Mammary microvascular endothelial cell (primary cell): ENCODE measurements at places on chromosomes 7 and 10. TPM values are rescaled to one million over a fixed set of nuclear protein-coding genes. Genes with fewer than 3 reads are reported as not detected.

The SAMD9L gene
- 35.8 and 40.4 TPM in 2 replicates for total RNA-seq

The TAS2R41 gene
- not detected in 2 replicates for total RNA-seq

The ZNF485 gene
- total RNA-seq, result 1.1 and 2.1 TPM in 2 replicates

The SUGCT gene
- total RNA-seq, result 1.6 TPM in 1 of 2 replicates, not detected in the other

The LEP gene
- total RNA-seq, result not detected in 2 replicates

The CHAT gene
- total RNA-seq, result not detected in 2 replicates

The SRRM3 gene
- 0.10 and 0.93 TPM in 2 replicates for total RNA-seq

The NCF1 gene
- 0.40 TPM in 1 of 2 replicates, not detected in the other for total RNA-seq

The LRRC4 gene
- total RNA-seq, result 0.44 and 0.60 TPM in 2 replicates

The GFRA1 gene
- 3.7 and 8.2 TPM in 2 replicates for total RNA-seq

The PFKFB3 gene
- total RNA-seq, result 28.6 and 32.0 TPM in 2 replicates

The SSBP1 gene
- total RNA-seq, result 246 and 316 TPM in 2 replicates

The GIMAP7 gene
- 20.4 and 26.2 TPM in 2 replicates for total RNA-seq

The APBB1IP gene
- not detected in 2 replicates for total RNA-seq

The UCMA gene
- total RNA-seq, result not detected in 2 replicates

The CALML3 gene
- not detected in 2 replicates for total RNA-seq

The LIPF gene
- total RNA-seq, result not detected in 2 replicates

The ARHGAP19 gene
- total RNA-seq, result 17.0 and 17.5 TPM in 2 replicates

The WDFY4 gene
- total RNA-seq, result 2.6 and 3.5 TPM in 2 replicates

The NPSR1 gene
- not detected in 2 replicates for total RNA-seq

The LRMDA gene
- total RNA-seq, result 8.8 and 13.7 TPM in 2 replicates

The GDI2 gene
- 330 and 352 TPM in 2 replicates for total RNA-seq

The LRRD1 gene
- 0.07 TPM in 1 of 2 replicates, not detected in the other for total RNA-seq

The CISD1 gene
- total RNA-seq, result 30.7 and 39.9 TPM in 2 replicates

The ITPRID1 gene
- not detected in 2 replicates for total RNA-seq

The VIM gene
- 6,184 and 6,269 TPM in 2 replicates for total RNA-seq

The EBLN1 gene
- not detected in 2 replicates for total RNA-seq

The IQUB gene
- total RNA-seq, result 0.69 TPM in 1 of 2 replicates, not detected in the other

The H2BK1 gene
- total RNA-seq, result not detected in 2 replicates

The GLRX3 gene
- 135 and 145 TPM in 2 replicates for total RNA-seq

The ZNF107 gene
- total RNA-seq, result 1.9 and 2.1 TPM in 2 replicates

The ANKRD16 gene
- 5.3 and 6.6 TPM in 2 replicates for total RNA-seq

The C10orf90 gene
- not detected in 2 replicates for total RNA-seq

The TDRD1 gene
- 0.07 TPM in 1 of 2 replicates, not detected in the other for total RNA-seq

The DKK1 gene
- 148 and 166 TPM in 2 replicates for total RNA-seq

The ARMS2 gene
- total RNA-seq, result not detected in 2 replicates

The GIMAP2 gene
- 34.2 and 35.7 TPM in 2 replicates for total RNA-seq

The NRBF2 gene
- total RNA-seq, result 11.2 and 11.7 TPM in 2 replicates

The AKR1C2 gene
- 0.89 and 1.6 TPM in 2 replicates for total RNA-seq
